ENCODE measurements at places on chromosomes 11 and 22. TPM values are rescaled to one million over a fixed set of nuclear protein-coding genes. Genes with fewer than 3 reads are reported as not detected.

DNA sequence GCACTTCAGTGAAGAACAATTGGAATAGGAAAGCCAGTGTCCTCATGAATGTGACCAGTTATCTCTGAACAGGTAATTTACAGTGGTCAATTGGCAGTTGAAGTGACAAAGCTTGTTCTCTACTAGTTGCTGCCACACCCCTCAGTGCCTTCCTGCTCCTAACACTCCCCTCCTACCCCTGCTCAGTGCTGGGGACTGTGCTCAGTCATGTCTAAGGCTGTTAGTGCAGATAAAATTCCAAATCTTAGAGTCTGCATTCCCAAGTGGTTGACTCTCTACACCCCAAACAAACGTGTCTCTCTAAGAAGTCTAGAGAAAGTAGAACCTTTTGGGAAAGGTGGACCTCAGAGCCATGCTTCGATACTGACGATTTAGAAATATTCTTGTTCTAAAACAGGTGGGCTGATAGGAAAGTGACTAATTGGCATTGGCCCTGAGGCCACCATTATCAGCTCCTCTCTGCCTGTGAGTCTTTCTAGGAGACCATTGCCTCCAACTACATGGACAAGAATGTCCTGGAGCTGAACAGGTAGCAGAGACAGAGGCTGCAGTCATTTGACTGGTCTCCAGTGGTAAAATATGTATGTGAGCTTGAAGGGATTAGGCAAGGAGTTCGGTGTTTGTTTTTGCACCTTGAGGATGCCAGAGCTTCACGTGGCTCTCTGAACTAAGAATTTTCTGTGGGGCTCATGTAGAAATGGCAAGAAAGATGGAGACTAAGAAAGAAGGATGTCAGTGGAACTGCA, 22.1 kb upstream of the NNMT start:
- peaks cover 57% of the 10 kb centered on the region for H3K27me3 ChIP-seq
- no peak overlapping the region for H3K27ac ChIP-seq
- no peak for DNase-seq
- no peaks in the 10 kb centered on the region for H3K36me3 ChIP-seq
- no peak overlapping the region for H3K4me3 ChIP-seq

DNA sequence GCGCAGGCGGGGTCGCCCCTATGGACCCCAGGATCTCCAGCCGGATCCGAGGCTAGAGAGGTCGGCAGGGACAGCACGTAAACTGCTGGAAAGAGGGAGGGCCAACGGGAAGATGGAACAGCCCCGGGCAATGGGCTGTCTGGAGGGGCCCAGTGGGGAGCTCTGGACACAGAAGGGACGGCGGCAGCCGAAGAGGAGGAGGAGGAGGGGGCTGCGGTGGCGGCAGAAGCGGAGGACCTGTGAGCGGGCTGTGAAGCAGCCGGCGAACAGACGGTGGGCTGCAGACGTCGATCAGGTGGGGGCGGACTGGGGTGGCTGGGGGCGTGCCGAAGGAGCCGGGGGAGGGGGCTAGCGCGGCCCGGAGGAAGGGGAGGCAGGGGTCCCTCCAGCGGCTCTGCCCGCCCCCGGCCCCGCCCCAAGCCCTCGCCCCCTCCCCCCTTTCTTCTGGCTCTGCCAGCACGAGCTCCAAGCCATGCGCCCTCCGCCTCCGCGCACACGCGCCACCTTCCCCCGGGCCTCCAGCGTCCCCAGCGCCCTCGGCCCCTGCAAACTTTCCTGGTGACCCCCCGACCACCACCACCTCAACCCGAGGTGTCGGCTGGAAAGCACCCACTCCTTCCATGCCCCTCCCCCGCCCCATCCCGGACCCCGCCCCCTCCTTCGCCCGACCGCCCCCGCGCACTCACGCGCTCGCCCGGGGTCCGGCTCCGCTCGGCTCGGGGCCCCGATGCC, 432 bp downstream of the TNKS1BP1 start:
- H3K4me1 ChIP-seq: peaks cover 39% of the 10 kb centered on the region
- H3K4me3 ChIP-seq: peak overlapping the region; percentile 82
- H3K27me3 ChIP-seq: no peaks in the 10 kb centered on the region
- DNase-seq: peak; percentile 33
- H3K27ac ChIP-seq: peak overlapping the region; percentile 81

DNA sequence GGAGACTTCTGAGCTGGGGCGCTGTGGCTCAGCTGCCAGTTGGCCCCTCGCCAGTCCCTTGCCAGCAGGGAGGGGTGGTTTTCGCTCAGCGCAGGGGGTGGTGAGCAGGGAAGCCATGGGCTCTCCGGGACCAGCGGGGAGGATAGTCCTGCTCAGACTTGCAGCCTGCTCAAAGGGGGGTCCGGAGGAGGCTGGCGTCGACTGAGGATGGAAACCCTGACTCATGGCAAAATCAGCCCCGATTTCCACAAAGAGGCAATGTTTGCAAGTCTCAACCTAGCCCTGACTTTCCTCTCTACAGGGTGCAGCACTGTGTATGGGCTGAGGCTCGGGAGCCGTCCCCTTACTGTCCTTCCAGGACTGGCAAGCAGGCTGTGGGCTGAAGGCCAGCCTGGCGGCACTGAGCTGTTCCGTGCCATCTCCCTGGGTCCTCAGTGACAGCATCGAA, 35.1 kb downstream of the FBLN1 start:
- H3K4me3 ChIP-seq: no peak overlapping the region
- H3K4me1 ChIP-seq: no peaks in the 10 kb centered on the region
- peaks cover 29% of the 10 kb centered on the region for H3K27me3 ChIP-seq
- no peak overlapping the region for H3K27ac ChIP-seq
- no peaks in the 10 kb centered on the region for H3K36me3 ChIP-seq
- DNase-seq: no peak

- H3K36me3 ChIP-seq: no peaks in the 10 kb centered on the region
- no peaks in the 10 kb centered on the region for H3K4me1 ChIP-seq
- no peak overlapping the region for H3K4me3 ChIP-seq
- H3K27me3 ChIP-seq: peaks cover 19% of the 10 kb centered on the region
- DNase-seq: no peak
Measured at GRCh38 chr11:32015427-32015826, 75.4 kb upstream of the RCN1 start.

DNA sequence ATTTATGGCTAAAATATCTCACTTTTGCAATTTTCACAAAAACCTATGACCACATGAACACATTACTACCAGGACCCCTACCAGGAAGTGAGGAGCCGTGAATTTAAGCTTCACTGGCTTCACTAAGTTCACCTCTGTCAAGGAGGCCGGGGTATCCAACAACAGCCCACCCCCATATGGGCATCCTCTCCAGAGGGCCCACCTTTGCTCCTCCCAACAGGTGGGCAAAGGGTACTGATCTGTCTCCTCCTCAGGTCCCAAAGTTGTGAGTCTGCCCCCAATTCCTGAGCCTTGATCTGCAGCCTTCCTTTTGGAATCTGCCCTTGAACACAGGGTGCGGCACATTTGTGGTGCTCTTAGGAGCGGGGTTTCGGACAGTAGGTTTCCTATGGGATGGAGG, 66.9 kb downstream of the OTOG start:
- no peaks in the 10 kb centered on the region for H3K36me3 ChIP-seq
- H3K4me3 ChIP-seq: no peak overlapping the region
- no peaks in the 10 kb centered on the region for H3K4me1 ChIP-seq
- H3K27me3 ChIP-seq: peaks cover 17% of the 10 kb centered on the region

Gene SYCE3
- total RNA-seq: not detected

DNA sequence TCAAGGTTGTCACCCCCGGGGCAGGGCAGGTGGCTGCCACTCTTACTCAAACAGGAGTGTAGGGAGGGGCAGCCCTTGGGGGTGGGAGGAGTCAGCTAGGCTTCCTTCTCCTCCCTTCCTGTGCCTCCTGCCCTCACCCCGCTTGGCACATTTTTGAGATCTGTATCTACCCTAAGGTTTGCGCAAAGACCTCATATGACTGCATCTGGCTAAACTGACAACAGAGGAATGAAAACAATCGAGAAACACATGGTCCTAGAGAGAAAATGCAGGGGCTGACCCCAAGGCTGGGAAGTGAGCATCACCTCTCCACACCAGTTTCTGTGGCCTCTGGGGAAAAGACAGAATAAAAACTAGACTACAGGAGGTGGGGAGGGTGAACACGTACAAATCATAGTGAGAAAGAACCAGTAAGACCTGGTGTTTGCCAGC, 28.1 kb downstream of the IGSF9B start:
- H3K4me1 ChIP-seq: peaks cover 18% of the 10 kb centered on the region
- peak overlapping the region; percentile 74 for H3K27ac ChIP-seq
- H3K36me3 ChIP-seq: peaks cover 12% of the 10 kb centered on the region
- DNase-seq: no peak

Gene ANO5
- total RNA-seq: not detected

Gene TRMU
- total RNA-seq: 91.7 TPM

DNA sequence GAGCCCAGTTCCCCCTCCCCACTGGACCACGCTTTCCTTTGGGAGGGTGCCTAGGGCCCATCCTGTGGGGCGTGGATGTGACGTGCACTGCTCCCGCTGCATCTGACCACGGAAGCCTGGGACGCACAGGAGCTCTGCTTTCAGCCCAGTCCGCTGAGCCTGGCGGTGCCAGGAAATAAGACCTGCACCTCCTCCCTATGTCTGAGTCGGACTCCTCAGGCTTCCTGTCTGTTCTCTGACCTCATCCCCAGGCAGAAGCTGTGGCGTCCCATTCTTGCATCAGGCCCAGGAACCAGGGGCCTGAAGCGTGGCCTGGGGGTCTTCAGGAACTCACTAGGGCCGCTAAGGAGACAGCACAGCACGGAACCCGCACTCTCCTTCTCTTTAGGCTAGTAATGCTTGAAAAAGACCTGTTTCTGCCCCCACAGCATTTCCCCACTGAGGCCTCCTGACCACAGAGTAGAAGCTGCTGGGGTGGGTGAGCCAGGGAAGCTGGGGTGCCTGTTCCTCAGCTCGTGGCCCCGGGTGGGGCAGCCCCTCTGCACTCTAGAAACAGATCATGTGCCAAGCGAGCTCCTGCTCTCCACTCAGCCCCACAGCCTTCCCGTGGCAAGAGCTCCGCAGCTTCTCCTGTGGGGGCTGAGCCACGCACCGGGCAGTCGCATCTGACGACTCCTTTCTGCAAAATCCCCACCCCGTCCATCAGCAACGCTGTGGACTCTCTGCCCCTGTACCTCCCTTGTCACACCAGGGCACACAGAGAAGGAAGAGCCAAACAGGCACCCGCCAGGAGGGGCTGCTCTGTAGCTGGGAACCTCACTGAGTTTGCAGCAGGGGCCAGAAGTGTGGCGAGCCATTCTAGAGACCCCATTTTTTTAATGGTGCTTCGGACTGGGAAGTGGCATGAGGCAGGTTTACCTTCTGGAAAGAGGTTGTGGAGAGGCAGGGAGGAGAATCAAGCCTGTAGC, 22.6 kb downstream of the MOV10L1 start:
- H3K27me3 ChIP-seq: no peaks in the 10 kb centered on the region
- H3K4me3 ChIP-seq: peak overlapping the region; percentile 60
- peak overlapping the region; percentile 86 for H3K27ac ChIP-seq
- no peak for DNase-seq
- H3K36me3 ChIP-seq: no peaks in the 10 kb centered on the region
- peaks cover 15% of the 10 kb centered on the region for H3K4me1 ChIP-seq

GRCh38 chr11:65258988-65259387, 2.8 kb upstream of the POLA2 start:
- H3K27me3 ChIP-seq: no peaks in the 10 kb centered on the region
- H3K4me3 ChIP-seq: peak overlapping the region; percentile 62
- peaks cover 15% of the 10 kb centered on the region for H3K4me1 ChIP-seq
- H3K36me3 ChIP-seq: no peaks in the 10 kb centered on the region
- peak overlapping the region; percentile 89 for H3K27ac ChIP-seq

Gene SCUBE2
- 0.96 TPM for total RNA-seq

Gene TBX10
- not detected for total RNA-seq

DNA sequence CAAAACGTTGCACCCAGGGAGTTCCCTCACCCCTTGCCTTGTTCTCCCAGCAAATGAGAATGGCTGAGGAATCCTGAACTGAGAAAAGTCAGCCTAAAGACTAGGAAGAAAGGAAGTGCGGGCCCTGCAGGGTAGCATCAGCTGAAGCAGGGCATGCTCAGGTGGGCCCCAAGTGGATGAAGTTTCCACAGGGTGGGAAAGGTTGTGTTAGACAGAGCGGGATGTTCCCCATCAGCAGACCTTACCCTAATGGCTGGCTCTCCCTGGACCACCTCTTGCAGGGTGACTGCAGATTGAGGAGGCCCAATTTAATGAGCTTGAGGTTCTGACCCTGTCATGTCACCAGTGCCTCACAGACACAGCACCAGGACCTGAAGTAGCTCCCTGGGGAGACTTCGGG, 81.5 kb upstream of the MYOD1 start:
- peaks cover 5% of the 10 kb centered on the region for H3K27me3 ChIP-seq
- no peaks in the 10 kb centered on the region for H3K4me1 ChIP-seq
- H3K36me3 ChIP-seq: no peaks in the 10 kb centered on the region
- H3K27ac ChIP-seq: no peak overlapping the region
- DNase-seq: no peak

GRCh38 chr22:27473533-27473932, 328.0 kb downstream of the MN1 start:
- H3K4me1 ChIP-seq: no peaks in the 10 kb centered on the region
- H3K27ac ChIP-seq: no peak overlapping the region

Gene CHADL
- 0.83 TPM for total RNA-seq

DNA sequence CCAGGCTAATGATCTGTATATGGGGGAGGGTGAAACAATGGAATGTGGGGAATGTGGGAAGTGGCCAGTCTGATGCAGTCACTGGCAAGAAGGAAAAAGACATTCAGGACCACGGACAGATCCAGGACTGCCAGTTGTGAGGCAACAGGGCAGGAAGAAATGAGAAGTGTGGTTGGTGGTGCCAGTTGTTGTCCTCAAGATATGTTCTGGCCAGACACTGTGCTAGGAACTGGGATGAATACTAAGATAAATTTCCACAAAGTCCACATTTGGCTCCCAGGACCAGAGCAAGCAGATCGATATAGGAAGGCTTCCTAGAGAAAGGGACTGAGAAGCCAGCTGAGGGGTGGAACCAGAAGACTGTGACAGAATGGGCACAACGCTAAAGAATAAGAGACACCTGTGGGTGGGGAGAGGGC, 6.8 kb upstream of the TPBGL start:
- DNase-seq: no peak
- no peak overlapping the region for H3K4me3 ChIP-seq
- H3K36me3 ChIP-seq: no peaks in the 10 kb centered on the region

Gene OVOL1
- not detected for total RNA-seq

Gene LIF
- not detected for total RNA-seq

DNA sequence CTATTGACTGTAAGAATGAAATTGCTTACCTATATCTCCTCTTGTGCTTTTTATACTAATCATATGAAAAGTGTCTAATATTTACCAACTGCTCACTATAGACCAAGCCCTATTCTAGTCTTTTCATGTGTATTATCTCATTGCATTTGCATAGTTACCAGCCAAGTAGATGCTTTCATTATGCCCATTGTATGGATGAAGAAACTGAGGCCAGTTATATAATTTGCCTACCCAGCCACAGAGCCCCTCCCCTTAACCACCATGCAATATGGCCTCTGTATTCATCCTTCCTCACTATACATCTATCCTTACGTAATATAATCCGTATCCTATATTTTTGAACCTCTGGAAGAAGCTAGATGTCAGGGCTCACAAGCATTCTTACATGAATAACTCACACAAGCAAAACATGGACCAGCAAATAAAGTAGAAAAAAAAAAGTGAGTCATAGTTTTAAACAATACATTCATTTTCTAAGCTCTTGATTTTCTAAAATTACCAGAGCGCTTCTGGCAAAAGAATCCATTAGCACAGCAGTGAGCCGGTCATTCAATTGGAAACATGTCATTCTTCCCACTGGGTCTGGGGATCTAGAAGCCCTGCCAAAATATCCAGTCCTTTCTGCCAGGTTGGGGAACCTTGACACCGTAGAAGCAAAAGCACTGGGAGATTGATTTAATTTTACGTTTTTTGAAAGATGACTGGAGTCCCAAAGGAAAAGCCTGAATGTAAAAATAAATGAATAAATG, 80.0 kb downstream of the C11orf91 start:
- DNase-seq: no peak
- no peak overlapping the region for H3K4me3 ChIP-seq
- no peaks in the 10 kb centered on the region for H3K36me3 ChIP-seq
- no peaks in the 10 kb centered on the region for H3K4me1 ChIP-seq

- no peaks in the 10 kb centered on the region for H3K27me3 ChIP-seq
- peaks cover 43% of the 10 kb centered on the region for H3K36me3 ChIP-seq
Measured at GRCh38 chr22:46770151-46770641, 7.7 kb downstream of the TBC1D22A start.

Gene USP2
- 0.16 TPM for total RNA-seq
